PC-3 (cell line): ENCODE measurements at places on chromosomes 11 and 22.
A peak's percentile ranks its signal among the peaks of the same experiment; 100 is the strongest.

DNA sequence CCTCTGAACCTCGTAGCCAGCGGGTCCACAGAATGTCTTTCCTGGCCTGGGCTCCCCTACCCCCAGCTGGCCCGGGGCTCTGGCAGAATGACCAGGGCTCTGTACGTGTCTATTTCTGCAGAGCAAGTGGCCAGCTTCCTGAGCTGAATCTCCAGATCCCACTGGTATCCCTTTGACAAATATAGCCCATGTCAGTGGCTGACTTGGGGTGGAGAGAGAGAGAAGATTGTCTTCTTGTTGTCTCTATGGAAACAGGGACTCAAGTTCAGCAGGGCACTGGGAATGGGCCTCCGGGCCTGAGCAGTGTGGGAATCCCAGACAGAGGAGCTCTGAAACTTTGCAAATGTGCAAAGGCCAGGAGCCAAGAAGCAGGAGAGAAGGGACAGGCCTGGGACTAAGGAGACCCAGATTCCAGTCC is 33.9 kb downstream of the ANO1 start:
- no peak overlapping the region for H3K27ac ChIP-seq
- peaks cover 86% of the 10 kb centered on the region for H3K36me3 ChIP-seq
- no peaks in the 10 kb centered on the region for H3K4me1 ChIP-seq
- H3K27me3 ChIP-seq, result no peaks in the 10 kb centered on the region
- H3K4me3 ChIP-seq, result no peak overlapping the region

DNA sequence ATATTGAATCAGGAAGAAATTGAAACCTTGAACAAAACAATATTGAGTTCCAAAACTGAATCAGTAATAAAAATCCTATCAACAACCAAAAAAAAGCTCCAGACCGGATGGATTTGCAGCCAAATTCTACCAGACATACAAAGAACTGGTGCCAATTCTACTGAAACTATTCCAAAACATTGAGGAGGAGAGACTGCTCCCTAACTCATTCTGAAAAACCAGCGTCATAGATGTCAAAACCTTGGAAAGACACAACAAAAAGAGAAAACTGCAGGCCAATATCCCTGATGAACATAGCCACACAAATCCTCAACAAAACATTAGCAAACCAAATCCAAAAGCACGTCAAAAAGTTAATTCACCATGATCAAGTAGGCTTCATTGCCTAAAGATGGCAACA is 353.8 kb downstream of the TMEM135 start:
- no peak for DNase-seq
- no peaks in the 10 kb centered on the region for H3K4me1 ChIP-seq
- H3K27ac ChIP-seq, result no peak overlapping the region
- no peak overlapping the region for H3K4me3 ChIP-seq

DNA sequence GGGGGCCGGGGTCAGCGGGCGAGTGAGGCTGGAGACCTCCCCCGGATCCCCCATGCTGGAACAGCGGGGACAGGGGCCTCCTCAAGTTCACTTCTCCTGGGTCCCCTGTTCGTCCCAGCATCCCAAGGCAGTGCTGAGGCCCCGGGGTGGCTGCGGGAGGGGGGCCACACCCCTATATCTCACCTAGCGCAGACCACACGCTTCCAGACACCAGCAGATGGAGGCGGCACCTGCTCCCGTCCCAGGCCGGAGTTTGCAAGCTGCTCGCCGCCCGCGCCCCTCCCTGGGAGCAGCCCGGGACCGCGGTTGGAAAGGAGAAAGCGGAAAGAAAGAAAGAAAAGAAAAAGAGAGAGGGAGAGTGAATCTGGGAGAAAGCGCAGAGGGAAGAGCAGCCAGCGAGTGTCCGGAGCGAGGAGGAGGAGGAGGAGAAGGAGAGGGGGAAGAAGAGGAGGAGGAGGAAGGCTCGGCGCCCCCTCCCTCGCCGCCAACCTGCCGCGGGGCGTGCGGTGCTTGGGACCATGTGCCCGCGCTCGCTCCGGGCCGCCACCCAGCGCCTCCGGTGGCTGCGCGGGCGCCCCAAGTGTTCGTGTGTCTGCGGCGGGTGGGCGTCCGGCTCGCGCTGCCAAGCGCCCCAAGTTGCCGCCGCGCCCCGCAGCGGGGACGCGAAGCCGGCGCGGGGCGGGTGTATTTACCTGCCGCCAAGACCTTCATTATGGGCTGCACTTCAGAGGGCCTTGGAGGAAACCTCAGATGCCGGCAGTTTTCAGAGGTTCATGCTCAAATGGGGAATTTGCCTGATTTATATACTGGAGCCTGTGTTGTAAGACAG is at the start of gene LIF:
Gene LIF (minus strand): TSS at position 775 of the 829 bp plus-strand sequence. CDS start 64 bp downstream, at position 711.
- H3K4me1 ChIP-seq, result peaks cover 52% of the 10 kb centered on the region
- peak within 1 kb of the TSS; percentile 99 for H3K27ac ChIP-seq
- H3K36me3 ChIP-seq, result peaks cover 41% of the 10 kb centered on the region
- DNase-seq, result no peak
- peak within 1 kb of the TSS; percentile 38; the same call in 1 of the 2 replicates for H3K4me3 ChIP-seq

GRCh38 chr11:61418136-61418535 is 11.6 kb downstream of the CPSF7 start:
- H3K4me1 ChIP-seq, result 0 out of 2 replicates have a peak, but pooled peaks cover 5% of the 10 kb centered on the region
- peak; percentile 37 for DNase-seq
- no peak overlapping the region for H3K4me3 ChIP-seq
- peaks cover 88% of the 10 kb centered on the region for H3K36me3 ChIP-seq

DNA sequence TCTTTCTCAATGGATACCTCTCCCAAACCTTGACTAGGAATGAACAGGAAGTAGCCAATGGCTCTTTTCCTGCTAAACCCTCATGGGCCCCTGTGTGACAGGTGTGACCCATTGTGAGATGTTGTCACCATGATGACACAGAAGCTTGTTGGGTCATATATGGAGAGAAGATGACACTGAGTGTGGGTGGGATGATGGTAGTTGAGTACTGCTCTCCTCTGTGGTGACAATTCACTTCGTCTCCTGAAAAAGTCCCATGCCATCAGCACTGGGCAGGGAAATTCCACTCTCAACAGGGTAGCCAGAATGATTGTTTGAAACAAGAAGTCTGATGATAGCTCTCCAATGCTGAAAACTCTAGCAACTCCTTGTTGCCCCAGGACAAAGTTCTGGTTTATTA is 94.0 kb upstream of the SEZ6L start:
- H3K4me3 ChIP-seq, result no peak overlapping the region
- H3K27me3 ChIP-seq, result no peaks in the 10 kb centered on the region
- no peak overlapping the region for H3K27ac ChIP-seq
